Activated T-helper 17 cell treated with anti-CD3 and anti-CD28 coated beads, Interleukin-2, amount 50 U/mL, for 72 hours (primary cell): ENCODE measurements at places on chromosomes 2 and 18. TPM values are rescaled to one million over a fixed set of nuclear protein-coding genes. Genes with fewer than 3 reads are reported as not detected.

Gene TMEM214
- total RNA-seq, result 73.3 TPM

Gene CD28
- total RNA-seq, result 382 TPM

Gene HTR2B
- not detected for total RNA-seq

Gene ABCB11
- not detected for total RNA-seq

Gene HOXD13
- total RNA-seq, result not detected

Gene KCNIP3
- total RNA-seq, result not detected

Gene CHRND
- not detected for total RNA-seq

Gene ATG16L1
- total RNA-seq, result 24.5 TPM

Gene RIT2
- not detected for total RNA-seq
